ENCODE measurements at places on chromosomes 7 and 10.

DNA sequence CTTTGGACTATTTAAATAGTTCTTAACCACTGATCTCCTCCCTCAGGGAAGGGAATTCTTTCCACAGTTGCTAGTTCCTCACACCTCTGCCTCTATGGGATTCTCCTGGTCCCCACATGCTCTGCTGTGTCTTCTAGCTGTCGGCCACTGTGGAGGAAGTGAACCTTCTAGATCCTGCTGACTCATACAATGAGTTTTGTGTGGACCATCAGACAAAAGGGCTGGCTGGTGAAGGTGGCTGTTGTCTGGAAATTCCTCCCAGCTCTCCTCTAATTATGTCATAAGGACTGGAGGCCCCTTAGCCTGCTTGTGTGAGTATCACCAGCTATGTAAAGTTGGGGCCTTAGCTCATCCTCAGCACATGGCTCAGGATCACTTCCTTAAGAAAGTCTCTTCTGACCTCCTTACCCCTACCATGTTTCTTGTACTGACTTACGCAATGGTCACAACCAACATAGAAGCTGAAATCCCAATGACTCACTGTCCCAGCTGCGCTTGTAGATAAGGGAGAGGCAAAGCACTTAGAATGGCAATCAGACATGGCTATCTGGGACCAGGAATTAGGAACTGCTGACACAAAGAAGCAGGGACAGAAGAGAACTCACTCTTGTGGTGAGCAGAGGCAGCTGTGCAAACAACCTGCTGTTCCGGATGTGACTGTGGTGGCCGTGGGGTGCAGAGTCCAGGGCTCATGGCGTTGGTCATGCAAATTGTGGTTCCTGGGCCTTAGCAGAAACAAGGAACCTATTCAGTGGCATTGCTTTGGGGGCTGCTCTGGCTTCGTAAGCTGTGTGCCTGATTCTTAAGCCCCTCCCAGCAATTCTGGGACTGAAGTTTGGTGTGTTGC, 2.5 kb upstream of the MACC1 start:
- peak; percentile 86 for DNase-seq

DNA sequence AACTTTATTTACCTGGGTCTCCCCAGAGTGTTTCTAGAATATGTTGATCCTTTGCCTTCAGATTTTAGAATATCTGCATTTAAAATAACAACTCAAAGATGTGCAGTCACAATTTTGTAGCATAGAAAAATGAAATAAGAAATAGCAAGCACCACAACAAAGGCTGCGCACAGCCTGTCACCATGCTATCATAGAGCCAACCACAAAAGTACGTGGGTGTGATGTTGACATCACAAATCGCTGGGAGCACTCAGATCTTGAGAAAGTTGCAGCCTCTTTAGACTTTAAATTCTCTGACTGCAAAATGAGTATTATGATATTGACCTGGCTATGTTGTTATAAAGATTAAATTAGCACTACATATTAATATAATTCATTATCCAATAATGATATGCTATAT, 177.9 kb downstream of the TNS3 start:
- peak; percentile 8 for DNase-seq

DNA sequence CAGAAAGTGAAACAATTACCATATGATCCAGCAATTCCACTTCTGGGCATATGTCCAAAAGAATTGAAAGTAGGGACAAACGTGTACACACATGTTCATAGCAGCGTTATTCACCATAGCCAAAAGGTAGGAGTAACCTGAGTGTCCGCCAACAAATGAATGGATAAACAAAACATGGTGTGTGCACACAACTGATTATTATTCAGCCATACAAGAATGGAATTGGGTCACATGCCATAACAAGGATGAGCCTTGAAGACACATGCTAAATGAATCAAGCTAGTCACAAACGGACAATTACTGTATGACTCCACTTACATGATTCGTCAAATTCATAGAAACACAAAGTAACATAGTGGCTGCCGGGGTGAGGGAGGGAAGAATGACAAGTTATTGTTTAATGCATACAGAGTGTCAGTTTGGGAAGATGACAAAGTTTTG, 4.1 kb upstream of the OIT3 start:
- peak; percentile 36 for DNase-seq

- DNase-seq, result no peak
These were observed 16.7 kb downstream of the EIF3B start for GRCh38 chr7:2371329-2371728.

- no peak for DNase-seq
These were observed 44.6 kb upstream of the TES start for GRCh38 chr7:116165717-116166116.

DNA sequence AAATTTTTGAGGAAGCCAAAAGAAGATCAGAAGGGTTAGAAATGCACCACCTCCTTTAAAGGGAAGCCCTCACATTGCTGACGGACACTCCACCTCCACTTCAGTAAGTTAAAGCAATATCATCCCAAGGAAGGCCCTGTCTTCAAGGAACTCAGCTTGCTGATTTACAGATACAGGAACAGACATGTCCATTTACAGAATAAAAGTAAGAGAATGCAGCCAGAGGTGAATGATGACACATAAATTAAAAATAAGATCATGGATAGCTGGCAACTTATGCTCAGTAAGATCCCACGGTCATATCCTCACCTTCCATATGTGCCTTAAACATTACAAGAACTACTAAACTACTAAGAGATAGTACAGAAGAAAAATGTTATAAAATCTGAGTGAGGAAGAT, 20.4 kb downstream of the GRB10 start:
- DNase-seq, result no peak

- no peak for DNase-seq
These were observed 165.4 kb downstream of the CDC14C start for GRCh38 chr7:49089717-49090116.

- no peak for DNase-seq
These were observed at the start of gene ZP3 for GRCh38 chr7:76424413-76425111. Gene ZP3 (plus strand): TSS chr7:76424950. CDS start chr7:76424965, 15 bp downstream.

DNA sequence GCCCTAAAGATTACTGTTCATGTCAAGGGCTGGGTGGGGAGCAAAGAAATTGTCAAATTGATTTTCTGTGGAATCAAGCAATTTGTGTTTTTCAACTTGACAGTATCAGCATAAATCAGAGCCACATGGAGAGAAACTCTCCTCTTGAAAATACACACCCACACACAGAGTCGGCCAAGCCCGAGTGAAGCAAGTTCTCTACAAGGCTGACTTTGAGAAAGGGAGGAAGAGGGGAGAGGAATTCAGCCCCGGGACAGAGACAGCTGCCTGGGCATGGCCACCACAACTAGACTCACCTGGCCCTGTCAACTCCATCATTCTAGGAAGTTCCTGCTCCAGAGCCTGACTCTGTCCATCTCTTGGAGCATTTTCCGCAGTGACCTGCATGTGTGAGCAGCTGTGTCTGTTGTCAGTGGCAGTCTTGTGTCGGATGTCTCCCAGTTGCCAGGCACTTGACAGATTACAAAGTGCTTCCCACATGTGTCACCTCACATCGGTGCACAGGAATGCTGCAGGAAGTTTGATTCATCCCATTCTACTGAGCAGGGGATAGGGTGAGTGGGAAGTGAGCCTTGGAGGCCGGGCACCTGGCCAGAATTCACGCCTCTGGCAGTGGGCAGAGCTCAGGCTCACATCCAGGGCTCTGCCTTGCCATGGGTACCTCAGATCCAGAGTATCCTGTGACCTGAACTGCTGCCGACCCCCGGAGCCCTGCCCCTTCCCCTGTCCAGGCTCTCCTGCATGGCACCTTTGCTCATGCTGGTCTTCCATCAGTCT, 37.9 kb downstream of the ADAM12 start:
- DNase-seq, result peak; percentile 98

GRCh38 chr7:68247571-68247970, 1250.9 kb downstream of the TYW1 start:
- no peak for DNase-seq

DNA sequence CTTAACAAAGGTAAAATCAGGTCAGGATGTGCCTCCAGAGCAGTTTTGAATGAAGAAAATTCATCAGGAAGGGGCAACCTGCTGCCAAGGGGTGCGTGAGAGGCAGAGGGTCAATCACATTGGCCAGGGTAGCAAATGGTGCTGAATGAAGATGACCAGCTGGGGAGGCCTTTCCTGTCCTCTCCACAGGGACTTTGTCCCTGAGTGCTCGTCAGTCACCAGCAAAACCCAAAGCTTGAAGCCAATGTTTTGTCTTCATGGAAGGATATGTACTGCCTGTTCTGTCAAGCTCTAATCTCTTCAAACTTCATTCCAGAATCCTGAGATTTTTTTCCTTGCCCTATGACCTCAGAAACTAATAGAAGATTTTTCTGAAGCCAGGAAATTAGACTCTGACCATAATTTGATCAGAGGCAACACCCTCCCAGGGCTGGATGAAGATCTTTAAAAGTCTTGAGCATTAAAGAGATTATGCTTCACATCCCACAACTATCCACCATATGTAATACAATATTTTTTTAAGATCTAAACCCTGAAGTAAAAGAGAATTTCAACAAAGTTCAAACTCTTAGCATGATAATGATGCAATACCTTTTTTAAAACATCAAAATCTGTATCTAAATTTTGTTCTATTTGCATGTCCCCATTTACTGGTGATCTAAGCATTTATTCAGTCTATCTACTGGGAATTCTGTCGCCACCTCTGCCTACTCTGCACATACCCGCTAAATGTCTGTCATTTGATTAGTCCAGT, 243.0 kb downstream of the SNX13 start:
- DNase-seq, result peak; percentile 21

- DNase-seq, result no peak
These were observed 8.9 kb upstream of the C7orf33 start for GRCh38 chr7:148581624-148582023.

DNA sequence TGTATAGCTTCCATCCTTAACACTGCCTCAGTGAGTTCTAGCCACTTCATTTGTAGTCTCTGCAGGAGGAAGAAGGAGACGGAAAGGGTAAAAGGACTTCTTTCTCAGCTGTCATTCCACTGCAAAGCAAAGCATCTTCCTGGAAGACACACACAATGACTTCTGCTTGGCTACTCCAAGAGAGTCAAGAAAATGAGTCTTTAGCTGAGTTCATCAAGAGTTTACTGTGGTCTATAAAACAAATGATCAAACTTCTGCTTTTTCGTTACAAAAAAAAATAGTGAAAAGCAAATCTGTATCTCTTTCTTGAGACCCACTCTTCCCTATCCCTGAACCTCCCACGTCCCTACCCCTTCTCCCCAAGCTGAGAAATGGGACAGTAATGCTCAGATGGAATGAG, 205.0 kb upstream of the AHR start:
- no peak for DNase-seq

- peak; percentile 5 for DNase-seq
These were observed 122.7 kb upstream of the TMEM229A start for GRCh38 chr7:124155432-124156022.

GRCh38 chr10:74949034-74949832, 122.8 kb downstream of the KAT6B start:
- DNase-seq, result peak; percentile 17

- DNase-seq, result no peak
These were observed 8.7 kb upstream of the PSMG3 start for GRCh38 chr7:1578513-1578912.

DNA sequence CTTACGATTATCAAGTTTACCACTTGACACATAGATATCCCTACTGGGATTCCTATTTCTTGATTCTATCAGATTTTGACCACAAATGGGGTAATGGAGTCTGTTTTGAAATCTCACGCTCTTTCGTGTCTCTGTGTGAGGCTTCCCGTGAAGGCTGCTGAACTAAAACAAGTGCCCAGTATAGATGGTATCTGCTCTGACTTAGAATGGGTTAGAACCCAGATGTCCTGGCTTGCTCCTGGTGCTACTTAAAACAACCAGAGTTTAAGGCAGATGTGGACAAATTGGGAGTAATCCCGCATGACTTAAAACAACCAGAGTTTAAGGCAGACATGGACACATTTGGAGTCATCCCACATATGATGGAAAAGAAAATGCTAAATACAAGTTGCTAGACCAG, 85.9 kb downstream of the FAM204A start:
- DNase-seq, result no peak

- DNase-seq, result peak; percentile 50
These were observed 96.5 kb upstream of the PODXL start for GRCh38 chr7:131652934-131653333.

DNA sequence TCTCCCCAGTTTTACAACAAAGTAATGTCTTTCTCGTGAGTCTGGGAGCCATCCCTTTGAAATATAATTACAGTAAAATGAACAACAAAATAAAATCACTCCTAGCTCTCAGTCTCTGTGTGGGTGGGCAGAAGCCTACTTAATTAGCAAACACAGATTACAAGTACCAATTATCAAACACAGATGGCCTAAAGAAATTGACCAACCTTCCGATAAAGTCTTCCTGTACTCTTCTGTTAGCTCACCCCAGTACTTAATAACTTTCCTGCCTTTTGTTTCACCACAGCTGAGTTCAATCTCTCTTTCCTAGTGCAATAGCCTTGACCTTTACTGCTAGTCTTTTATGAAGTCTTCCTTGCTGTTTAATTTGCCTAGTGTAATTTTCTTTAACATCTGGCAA, 719.2 kb upstream of the MBL2 start:
- DNase-seq, result no peak

GRCh38 chr7:77330169-77330882, 85.8 kb downstream of the GSAP start:
- peak; percentile 38 for DNase-seq

DNA sequence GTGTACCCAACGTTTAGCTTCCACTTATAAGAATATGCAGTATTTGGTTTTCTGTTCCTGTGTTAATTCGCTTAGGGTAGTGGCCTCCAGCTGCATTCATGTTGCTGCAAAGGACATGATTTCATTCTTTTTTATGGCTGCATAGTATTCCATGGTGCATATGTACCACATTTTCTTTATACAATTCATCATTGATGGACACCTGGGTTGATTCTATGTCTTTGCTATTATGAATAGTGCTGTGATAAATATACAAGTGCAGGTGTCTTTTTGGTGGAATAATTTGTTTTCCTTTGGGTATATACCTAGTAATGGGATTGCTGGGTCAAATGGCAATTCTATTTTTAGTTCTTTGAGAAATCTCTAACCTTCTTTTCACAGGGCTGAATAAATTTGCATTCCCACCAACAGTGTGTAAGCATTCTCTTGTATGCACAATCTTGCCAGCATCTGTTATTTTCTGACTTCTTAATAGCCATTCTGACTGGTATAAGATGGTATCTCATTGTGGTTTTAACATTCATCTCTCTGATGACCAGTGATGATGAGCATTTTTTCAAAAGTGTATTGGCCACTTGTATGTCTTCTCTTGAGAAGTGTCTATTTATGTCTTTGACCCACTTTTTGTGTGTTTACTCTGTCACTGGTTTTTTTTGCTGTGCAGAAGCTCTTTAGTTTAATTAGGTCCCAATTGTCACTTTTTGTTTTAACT, 72.5 kb upstream of the CC2D2B start:
- no peak for DNase-seq

DNA sequence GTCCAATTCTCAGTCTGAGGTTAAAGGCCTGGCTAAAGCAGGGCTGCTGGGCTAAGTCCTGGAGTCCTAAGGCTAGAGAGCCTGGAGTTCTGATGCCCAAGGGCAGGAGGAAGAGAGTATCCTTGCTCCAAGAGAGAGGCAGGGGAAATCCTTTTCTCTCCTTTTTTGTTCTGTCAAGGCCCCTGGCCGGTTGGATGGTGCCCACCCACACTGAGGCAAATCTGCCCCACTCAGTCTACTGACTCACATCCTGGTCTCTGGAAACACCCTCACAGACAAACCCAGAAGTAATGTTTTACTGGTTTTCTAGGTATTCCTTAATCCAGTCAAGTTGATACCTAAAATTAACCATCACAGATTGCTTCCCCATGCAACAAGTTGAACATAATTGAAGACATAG, 23.0 kb downstream of the ZNF518A start:
- peak; percentile 1 for DNase-seq
